ENCODE measurements at places on chromosomes 5 and 9.

GRCh38 chr5:151674626-151675610 is 11.8 kb downstream of the SPARC start:
- DNase-seq = no peak

DNA sequence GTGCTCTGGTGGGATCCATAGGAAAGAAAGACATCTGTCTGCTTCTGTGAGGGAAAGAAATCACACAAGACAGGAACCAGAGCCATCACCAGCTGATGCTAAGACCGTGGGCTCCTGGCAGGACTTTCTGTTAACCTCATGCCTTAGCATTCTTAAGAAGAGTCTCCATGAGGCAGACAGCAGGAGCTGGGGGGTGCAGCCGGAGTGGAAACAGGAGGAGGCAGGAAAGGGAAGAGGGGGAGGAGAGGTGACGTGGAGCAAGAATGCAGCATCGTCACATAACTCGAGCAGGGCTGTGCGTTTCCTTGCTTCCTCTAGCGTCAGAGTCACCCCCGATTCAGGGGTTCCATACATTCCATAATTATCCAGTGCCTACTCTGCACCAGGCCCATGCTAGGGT is 53.6 kb downstream of the ERGIC1 start:
- DNase-seq = no peak

- no peak for DNase-seq
These were observed 95.0 kb downstream of the MRPS27 start for GRCh38 chr5:72224946-72225463.

DNA sequence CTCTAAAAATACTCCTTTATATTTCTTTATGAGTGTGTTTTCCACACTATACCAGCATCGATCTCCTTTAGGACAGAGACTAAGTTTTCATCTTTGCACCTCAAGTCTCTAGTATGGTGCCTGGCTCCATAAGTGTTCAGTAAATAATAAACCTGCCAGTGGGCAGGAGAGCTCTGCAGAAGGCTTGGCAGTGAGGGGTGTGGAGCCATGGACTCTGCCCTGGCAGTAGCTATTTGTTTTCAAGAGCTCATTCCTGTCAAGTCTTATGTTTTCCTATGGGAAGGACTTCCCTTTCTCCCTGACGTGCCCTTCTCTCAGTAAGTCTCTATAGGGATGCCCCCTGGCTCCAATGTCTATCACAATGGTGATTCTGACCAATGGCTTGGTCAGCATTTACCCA is 252.2 kb downstream of the PIK3R1 start:
- DNase-seq = no peak

DNA sequence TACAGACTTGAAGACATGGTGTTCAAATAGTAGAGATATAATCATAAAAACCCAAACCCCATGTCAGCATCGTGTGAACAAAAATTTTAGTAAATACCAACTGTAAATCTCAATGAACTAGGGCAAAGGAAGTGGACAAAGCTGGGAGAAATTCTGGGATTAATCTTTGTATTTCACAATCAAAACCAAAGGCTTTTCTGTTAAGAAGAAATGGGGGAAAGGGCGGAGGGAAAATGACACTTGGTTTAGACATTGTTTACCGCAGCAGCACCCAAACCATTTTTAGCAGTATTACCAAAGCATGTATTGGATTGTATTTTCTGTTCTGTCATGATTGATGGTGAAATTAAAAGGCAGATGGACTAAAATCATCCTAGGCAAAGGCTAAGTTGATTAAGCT is 134.2 kb upstream of the PRSS3 start:
- no peak for DNase-seq

- no peak for DNase-seq
These were observed 462.9 kb downstream of the DMRT2 start for GRCh38 chr9:1513105-1513504.

GRCh38 chr5:126455728-126456127 is 32.5 kb downstream of the GRAMD2B start:
- DNase-seq = no peak

DNA sequence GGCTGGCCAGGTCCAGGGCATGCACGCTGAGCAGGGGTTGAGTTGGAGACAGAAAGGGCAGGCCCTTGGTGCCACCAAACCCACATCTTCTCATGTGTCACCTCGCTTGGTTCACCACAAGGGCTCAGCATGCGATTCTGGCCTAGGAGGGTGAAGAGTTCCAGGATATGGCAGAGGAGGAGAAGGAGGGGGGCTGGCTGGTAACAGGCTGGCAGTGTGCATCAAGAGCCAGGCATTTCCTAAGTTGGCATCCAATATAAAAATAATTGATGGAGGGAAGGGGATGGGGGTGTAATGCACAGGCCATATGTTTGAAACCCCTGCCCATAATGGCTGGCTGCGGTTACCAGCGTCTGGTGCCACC is 255.6 kb downstream of the NFIB start:
- no peak for DNase-seq

GRCh38 chr5:22542340-22542739 is 310.8 kb downstream of the CDH12 start:
- DNase-seq = no peak

All from CD4-positive, alpha-beta T cell treated with Interleukin-2 at 100 ng/mL for 4 hours (primary cell).